ENCODE measurements at places on chromosomes 2 and 18.

GRCh38 chr2:115084446-115084845 lies 642.0 kb downstream of the DPP10 start:
- no peak for DNase-seq

DNA sequence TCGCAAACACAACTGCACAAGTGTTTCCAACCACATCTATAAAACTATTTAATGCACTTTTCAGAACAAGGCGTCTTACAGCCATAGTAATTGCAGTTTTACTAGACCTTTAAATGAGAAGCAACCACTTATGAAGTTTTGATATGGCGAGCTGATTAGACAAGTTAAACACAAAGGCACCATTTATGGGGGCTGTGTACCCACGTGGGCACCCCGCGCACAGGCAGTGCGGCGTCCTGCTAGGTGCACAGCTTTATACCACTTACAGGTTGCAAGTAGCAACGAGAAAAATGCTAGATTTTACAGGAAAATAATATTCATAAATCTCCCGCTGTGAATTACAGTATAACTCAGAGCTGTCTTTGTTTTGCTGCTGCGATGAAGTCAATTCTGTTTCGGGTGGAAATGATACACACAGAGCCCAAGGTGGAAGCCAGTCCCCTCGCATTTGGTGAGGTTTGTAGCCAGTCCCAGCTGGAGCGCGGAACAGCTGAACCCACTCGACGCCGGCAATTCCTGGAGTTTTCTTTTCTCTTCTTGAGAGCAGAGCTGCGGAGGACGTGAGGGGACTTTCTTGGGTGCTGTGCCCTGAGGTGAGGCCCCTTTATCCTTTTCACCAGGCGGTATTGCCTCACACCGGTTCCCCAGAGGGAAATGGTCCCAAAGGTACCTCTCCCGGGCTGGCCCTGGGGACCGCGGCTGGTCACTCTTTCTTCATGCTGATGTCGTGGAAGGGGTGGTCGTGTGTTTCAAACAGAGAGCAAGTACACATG lies 76.7 kb downstream of the PTGR3 start:
- no peak for DNase-seq

GRCh38 chr18:13316063-13316462 lies 97.5 kb downstream of the LDLRAD4 start:
- DNase-seq = no peak

DNA sequence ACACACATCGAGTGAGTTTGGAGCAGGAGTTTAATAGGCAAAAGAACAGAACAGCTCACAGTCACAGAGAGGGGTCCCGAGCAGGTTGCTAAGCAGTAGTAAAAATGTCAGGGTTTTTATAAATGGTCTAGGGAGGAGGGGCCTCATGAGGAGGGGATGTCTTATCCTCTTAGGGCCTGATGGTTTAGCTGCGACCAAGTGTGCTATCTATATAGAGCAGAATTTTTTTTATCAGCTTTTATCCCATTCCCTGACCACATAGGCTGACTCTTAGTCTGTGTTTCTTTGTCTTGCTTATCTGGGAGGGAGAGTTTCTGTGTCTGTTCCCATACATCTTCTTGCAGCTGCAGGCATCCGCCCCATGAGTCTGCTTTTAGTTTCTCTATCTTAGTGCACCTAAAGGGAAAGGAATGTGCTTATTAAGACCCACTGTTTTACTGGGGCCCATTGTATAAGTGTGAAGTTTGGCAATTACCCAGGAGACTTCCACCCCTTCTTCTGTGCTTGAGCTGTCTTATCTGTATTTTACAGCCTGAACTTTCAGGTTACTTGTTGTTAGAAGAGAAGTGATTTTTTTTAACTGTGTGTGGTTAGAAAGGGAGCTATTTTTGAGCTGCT lies 30.4 kb upstream of the GMCL1 start:
- DNase-seq = no peak

- DNase-seq = no peak
Measured at GRCh38 chr2:165295643-165296042, 56.4 kb downstream of the SCN2A start.

DNA sequence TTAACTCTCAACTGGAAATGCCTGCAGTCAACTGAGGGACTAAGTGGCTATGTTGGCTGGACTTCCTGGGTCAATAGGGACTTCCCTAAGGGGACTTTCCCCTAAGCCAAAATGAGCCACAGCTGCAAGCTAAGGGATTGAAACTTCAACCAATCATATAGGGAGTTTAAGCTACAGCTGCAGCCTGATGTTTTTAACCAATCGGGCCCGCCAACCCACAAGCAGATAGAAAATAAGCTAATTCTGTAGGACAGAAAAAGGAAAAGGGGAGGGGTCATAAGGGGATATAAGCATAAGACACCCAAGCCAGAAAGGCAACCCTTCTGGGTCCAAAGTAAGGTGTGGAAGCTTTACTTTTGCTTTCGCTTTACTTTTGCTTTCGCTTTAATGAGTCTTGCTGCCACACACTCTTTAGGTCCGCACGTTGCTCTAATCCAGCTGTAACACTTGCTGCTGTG lies 927.5 kb downstream of the ERBB4 start:
- DNase-seq = no peak

Measured in stimulated activated CD8-positive, alpha-beta memory T cell treated with anti-CD3 and anti-CD28 coated beads, Interleukin-7, amount 100 ng/mL, for 1 hour (primary cell).